ENCODE measurements at places on chromosomes 16 and 17. TPM values are rescaled to one million over a fixed set of nuclear protein-coding genes. Genes with fewer than 3 reads are reported as not detected.

DNA sequence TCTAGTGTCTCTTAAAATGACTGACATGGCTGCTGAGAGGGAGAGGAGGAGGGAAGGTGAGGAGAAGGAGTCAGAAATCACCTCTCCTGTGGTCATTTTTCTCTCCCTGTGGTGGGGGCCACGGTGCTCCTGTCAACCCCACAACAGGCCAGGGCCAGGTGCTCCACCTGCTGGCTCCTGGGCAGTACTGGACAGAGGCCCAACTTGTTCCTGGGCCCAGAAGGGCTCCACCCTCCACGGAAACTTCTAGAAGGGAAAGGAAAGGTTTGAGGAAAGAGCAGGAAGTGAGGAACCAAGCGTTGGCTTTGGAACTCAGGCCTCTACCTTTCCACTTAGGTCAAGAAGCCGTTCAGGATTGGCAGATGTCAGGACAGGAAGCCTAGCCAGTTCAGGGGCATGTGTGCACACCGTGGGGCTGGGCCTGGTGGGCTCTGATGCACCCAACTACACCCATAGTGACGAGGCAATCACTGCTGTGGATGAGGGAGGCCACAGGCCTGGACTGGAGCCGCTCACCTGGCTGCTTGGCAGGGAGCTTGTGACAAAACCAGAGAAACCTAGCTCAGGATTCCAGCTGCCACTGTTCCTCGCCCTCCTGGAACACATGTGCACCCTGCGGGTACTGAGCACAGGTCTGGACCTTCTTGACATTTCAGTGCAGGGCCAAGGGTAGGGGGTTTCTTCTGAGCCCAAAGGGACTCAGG is 36.1 kb downstream of the WNT3 start:
- peak overlapping the region; percentile 80 for H3K27ac ChIP-seq
- no peak overlapping the region for H3K4me3 ChIP-seq
- H3K4me1 ChIP-seq, result peaks cover 15% of the 10 kb centered on the region
- H3K27me3 ChIP-seq, result no peaks in the 10 kb centered on the region
- peak; percentile 82 for DNase-seq

DNA sequence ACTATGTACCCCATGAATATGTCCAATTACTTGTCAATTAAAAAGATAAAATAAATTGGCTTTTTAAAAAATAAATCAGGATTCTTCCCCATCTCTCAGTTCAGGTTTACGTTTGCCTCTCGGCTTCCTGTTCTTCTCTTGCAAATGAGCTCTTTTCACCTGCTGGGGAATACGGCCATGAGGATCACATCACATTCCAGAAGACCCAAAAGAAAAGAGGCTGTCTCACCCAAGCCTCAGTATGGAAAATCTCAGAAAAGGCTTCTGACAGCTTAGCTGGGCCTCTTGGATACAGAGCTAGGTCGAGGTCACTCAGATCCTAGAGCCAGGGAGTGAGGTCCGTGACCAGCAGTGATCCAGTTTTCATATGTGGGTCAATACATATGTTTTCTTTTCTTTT is 171.2 kb upstream of the SDK2 start:
- no peaks in the 10 kb centered on the region for H3K27me3 ChIP-seq
- H3K4me1 ChIP-seq, result 0 out of 2 replicates have a peak, but pooled peaks cover 4% of the 10 kb centered on the region
- no peaks in the 10 kb centered on the region for H3K36me3 ChIP-seq
- no peak overlapping the region for H3K4me3 ChIP-seq
- no peak for DNase-seq

Gene TPSD1
- not detected for total RNA-seq

GRCh38 chr16:66370786-66371684 is 4.5 kb downstream of the CDH5 start:
- no peaks in the 10 kb centered on the region for H3K27me3 ChIP-seq
- no peak overlapping the region for H3K27ac ChIP-seq
- H3K36me3 ChIP-seq, result no peaks in the 10 kb centered on the region
- DNase-seq, result no peak
- no peak overlapping the region for H3K4me3 ChIP-seq
- H3K4me1 ChIP-seq, result no peaks in the 10 kb centered on the region

Gene CASKIN1
- 6.6 TPM for total RNA-seq

Gene SEPTIN12
- total RNA-seq, result not detected

DNA sequence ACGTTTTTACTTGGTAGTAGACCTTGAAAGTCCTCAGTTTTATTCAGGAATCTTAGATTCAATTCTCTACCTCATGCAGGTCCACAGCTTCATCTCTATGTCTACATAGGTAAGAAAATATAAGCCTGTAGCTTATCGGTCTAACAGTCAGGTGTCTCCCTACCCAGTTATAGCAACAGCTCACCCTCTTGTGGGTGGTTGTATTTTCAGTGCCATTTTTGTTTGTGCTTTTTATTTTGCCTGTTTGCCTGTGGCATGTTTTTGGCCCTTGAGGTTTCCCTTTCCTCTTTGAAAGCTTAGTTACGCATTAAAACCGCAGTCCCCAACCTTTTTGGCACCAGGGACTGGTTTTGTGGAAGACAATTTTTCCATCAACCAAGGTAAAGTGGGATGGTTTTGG is 23.6 kb upstream of the WIPI1 start:
- H3K27ac ChIP-seq, result no peak overlapping the region
- no peak for DNase-seq
- no peak overlapping the region for H3K4me3 ChIP-seq
- H3K36me3 ChIP-seq, result no peaks in the 10 kb centered on the region
- H3K4me1 ChIP-seq, result peaks cover 17% of the 10 kb centered on the region

Gene TK1
- 190 TPM for total RNA-seq

DNA sequence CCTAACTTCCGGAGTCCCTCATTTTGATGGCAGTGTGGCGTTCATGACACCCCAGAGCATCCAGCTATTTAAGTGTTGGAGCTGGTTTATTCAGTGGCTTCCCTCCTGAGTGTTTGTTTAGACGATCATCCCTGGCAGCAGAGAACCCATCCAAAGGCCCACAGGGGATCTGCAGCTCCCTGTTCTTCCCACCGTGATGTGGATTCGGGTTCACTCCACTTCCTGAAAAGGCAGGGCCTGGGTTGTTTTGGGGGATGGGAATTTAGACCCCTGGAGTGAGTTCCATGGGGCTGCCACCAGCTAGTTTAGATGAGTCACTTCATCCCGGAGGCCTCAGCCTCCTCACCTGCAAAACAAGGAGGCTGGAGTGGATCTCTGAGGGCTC is 2.3 kb downstream of the KSR1 start:
- no peaks in the 10 kb centered on the region for H3K36me3 ChIP-seq
- peaks cover 36% of the 10 kb centered on the region for H3K4me1 ChIP-seq
- no peaks in the 10 kb centered on the region for H3K27me3 ChIP-seq
- no peak overlapping the region for H3K27ac ChIP-seq
- DNase-seq, result no peak

GRCh38 chr17:42535155-42536047 is 640 bp upstream of the NAGLU start:
- H3K27me3 ChIP-seq, result no peaks in the 10 kb centered on the region
- H3K4me1 ChIP-seq, result peaks cover 28% of the 10 kb centered on the region
- H3K27ac ChIP-seq, result peak overlapping the region; percentile 24
- peak overlapping the region; percentile 50 for H3K4me3 ChIP-seq
- no peak for DNase-seq

Gene HOXB13
- 4.3 TPM for total RNA-seq

Data from Caco-2 (cell line).